ENCODE measurements at places on chromosomes 11 and 22.

DNA sequence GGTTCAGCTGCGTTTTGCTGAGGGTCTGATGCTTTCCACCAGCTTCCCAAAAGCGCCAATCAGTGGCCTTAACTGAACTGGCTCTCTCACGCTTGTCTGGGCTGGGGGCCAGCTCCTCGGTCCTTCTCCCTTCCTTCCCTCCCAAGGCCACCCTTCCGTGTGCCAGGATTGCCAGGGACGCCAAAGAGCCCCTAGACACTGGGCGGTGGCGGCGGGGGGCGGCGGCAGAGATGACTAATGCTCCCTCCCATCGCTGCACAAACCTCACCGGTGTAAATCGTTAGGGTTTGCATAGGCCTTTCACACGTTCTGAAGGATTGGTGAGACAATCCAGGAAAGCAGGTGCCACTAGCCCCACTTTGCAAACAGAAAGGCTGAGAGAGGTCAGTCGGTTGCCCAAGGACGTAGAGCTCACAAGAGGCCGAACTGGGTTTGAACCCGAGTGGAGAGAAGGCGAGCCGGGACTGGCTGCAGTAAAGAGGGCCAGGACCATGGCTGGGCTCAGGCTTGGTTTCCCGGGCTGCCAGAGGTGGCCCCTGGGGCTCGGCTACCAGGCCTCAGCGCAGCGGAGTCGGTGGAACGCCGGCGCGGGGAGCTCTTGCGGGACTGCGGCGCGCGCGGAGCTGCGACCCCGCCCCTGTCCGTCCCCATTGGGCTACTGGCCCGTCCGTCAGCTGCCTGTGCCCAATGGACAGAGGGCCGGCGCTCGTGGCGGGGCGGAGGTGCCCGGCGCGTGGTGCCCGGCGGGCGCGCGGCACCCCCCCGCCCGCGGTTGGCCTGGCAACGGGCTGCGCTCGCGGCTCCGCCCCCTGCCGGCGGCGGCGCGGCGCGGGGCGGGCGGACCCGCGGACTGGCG is 589 bp upstream of the GNAZ start:
- peak; percentile 91 for DNase-seq

DNA sequence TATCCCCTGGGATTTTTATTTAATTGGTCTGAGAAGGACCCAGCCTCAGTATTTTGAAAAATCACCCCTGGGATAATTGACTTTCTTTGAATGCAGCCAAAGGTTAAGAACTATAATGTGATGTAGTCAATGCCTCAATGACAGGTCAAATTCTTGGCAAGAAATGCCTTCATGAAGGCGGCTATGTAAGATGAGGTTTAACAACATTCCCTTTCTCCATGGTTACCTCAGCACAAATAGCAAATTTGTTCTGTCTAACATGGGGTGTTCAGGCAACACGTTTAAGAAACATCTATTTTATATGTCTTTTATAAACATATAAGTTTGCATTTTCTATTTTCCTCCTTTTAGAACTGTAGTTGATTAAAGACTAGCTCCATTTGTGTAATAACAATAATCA is 5.3 kb downstream of the SLN start:
- no peak for DNase-seq

GRCh38 chr11:30109774-30110173 is 92.9 kb upstream of the KCNA4 start:
- no peak for DNase-seq

- DNase-seq: no peak
Observed at GRCh38 chr11:19173004-19173689, 28.6 kb downstream of the CSRP3 start.

DNA sequence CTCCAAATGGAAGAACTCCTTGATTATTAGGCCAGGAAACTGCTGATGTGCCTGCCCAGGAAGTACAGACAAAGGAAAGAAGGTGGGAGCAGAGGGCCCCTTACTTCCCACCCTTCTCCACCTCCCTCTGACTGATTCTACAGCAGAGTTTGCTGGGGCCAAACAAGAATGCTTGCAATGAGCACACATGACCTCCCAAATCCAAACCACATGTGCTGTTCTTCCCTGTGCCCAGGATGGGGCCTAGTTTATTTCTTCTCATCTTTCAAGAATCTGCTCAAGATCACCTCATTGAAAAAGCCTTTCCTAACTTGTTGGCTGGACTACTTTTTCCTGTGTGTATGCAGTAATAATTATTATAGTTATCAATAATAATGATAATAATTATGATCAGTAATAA is 286.1 kb downstream of the RAB38 start:
- no peak for DNase-seq

All from CD4-positive, alpha-beta T cell treated with Interferon gamma for 1 hour (primary cell).